ENCODE measurements at places on chromosomes 4 and X. TPM values are rescaled to one million over a fixed set of nuclear protein-coding genes. Genes with fewer than 3 reads are reported as not detected.

The ENOPH1 gene
- total RNA-seq: 21.7 TPM

The KLF8 gene
- total RNA-seq: 27.4 TPM

The KDR gene
- 160 TPM for total RNA-seq

The ARHGAP24 gene
- 53.9 TPM for total RNA-seq

The RPS6KA6 gene
- total RNA-seq: 0.69 TPM

The CLNK gene
- total RNA-seq: not detected

The NBDY gene
- 7.7 TPM for total RNA-seq

Data from omental fat pad (tissue), 4 donors.